Activated CD4-positive, alpha-beta T cell treated with anti-CD3 and anti-CD28 coated beads, Interleukin-2, Interleukin-4, amounts not matched to agents 100 ng/mL and 50 ng/mL, durations not matched to agents 16 hours and 8 hours (primary cell): ENCODE measurements at places on chromosomes 3 and 15.

- no peak for DNase-seq
Observed at GRCh38 chr3:56940321-56940720, 120.1 kb upstream of the SPATA12 start.

DNA sequence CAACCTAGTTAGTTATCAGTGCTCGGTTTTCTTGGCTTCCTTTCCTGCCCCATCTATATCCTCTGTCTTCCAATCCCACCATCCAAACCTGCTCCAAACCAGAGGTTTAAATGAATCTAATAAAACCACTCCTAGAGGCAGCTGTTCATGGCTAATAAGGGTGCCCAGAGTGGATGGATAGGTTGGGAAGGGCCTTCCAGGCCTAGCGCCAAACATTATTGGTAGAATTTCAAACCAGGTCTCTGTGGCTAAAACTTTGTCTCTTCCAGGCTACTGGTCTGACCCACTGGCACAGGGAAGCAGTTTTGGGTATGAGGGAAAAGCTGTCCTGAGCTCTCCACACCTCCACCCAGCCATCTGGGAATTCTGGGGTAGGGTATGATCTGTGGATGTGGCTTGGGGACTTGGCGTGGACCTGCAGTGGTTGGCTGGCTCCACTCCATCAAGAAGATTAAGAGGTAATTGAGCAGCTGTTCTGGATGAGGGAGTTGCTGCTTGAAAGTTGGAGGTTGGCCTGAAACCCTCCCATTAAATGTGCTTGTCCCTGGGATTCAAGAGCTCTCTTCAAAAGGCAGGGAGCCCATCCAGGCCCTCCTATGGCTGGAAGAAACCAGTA, 29.3 kb upstream of the INSYN1 start:
- DNase-seq = no peak

DNA sequence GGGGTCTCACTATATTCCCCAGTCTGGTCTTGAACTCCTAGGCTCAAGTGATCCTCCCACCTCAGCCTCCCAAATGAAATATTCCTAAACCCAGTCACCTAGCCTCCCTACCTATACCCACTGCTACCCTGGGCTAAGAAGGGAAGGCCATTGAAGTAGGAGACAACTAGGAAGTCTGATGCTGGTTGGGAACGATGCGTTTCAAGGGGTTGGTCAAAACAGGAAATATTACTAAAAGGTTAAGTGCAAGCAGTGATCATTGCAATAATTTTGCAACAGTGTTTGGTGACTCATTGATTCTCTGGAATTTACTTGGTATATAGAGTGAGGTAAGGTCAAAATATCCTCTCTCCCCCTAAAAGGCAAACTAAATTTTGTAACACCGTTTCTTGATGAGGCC, 4.6 kb upstream of the UQCRC1 start:
- peak; percentile 84 for DNase-seq

DNA sequence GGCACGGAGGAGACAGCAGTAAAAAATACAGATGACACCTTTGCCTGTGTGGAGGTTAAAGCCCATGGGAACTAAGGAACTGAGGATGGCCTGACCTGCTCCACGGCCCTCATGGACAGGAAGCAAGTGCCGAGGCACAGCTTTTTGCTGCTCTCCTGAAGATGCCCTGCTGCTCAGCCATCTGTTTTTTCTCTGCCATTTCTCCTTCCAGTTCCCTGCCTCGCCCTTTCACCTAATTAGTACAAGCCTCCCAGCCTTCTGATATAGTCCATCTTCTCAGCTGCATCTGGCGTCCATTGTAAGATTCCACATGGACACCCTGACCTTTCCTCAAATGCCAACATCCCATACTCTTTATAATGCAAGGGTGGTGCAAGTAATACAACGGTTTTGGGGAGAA, 11.8 kb upstream of the CXCR6 start:
- no peak for DNase-seq

DNA sequence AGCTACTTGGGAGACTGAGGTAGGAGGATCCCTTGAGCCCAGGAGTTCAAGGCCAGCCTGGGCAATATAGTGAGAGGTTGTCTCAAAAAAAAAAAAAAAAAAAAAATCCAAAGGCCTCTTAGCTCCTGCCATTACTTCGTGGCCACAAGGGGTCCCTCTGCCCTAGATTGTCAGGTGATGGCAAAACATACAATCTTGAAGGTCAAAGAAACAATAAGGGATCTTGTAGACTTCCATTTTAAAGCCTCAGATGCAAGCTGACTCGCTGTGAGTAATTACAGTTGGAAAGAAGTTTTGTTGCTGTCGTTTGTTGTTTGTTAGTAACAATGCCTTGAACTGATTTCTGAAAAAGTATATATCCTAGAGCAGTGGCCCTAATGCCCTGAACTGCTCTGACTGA, 55.9 kb upstream of the PLCL2 start:
- peak; percentile 42 for DNase-seq

DNA sequence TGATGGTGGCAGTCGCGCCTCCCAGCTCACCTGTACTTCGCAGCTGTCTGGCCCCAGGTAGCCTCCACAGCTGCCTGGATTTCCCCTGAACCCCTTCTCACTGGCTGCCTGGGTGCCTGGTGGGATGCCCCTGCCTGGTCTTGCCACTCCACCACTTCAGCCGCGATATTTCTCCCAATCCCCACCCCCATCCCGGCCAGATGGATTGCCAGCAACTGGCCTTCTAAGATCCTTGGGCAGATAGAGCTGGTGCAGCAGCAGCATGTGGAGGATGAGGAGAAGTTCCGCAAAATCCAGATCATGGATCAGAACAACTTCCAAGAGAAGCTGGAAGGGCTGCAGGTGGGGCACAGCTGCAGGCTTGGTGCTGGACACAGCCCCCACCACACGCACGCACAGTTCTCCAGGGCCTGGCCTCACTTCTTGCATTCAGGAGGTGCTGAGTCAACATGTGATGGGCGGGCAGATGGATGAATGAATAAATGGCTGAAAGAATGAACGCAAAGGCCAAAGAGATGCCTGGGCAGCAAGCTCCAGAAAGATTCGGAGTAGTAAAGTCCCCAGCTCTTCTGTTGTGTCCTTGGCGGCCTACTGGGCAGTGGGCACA, 35.7 kb downstream of the DNAH1 start:
- no peak for DNase-seq
